ENCODE measurements at places on chromosomes 1 and 21. TPM values are rescaled to one million over a fixed set of nuclear protein-coding genes. Genes with fewer than 3 reads are reported as not detected.

Gene PYGO2
- 31.9 TPM for total RNA-seq

Gene ACKR1
- total RNA-seq, result 17.4 TPM

Gene OR2G6
- not detected for total RNA-seq

Gene TSACC
- total RNA-seq, result not detected

Gene EVI5
- 26.3 TPM for total RNA-seq
